ENCODE measurements at places on chromosomes 3 and 15. TPM values are rescaled to one million over a fixed set of nuclear protein-coding genes. Genes with fewer than 3 reads are reported as not detected.

DNA sequence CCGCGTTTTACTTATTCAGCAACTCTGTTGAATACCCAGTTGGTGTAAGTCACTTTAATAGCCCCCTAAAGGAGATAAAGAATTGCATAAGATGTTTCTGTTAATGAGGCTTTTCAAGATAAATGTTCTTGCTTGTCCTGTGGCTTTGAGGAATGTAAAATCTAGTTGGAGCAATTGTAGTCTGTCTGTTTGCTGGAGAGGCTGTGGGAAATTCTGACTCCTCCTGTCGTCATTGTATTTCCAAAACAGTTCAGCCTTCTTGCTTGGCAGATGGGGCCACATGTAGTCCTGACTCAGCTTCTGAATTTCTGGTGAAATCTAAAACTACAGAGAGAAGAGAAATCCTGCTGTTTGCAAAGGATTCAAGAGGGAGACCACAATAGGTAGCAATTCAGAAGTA lies 114.4 kb downstream of the RYR3 start:
- no peak for DNase-seq

GRCh38 chr3:150913133-150913922 lies 8.1 kb upstream of the MINDY4B start:
- DNase-seq = no peak

- DNase-seq = peak; percentile 89
Observed at GRCh38 chr15:67967871-67968431, 86.2 kb upstream of the PIAS1 start.

DNA sequence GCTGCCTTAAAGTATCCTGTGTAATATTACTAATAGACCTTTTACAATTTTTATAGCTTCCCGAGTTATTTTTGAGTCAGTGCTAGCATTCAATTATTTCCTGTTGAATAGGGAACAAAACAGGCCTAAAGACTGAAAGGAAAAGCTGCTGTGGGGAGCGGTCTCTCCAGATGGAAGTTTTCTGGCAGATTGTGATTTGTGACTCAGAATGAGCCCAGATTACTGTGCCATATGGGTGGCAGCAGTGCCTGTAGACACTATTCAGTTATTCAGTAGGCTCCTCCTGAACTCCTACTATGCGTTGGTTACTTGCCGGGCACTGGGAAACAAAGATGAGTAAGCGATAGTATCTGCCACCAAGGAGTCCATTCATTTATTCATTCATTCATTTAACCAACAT lies 211.8 kb downstream of the CHST2 start:
- DNase-seq = no peak

- no peak for DNase-seq
Observed at GRCh38 chr3:41137686-41138111, 61.6 kb upstream of the CTNNB1 start.

GRCh38 chr15:80275961-80276360 lies 23.9 kb upstream of the CTXND1 start:
- DNase-seq = no peak

GRCh38 chr3:188348435-188349244 lies 194.7 kb downstream of the LPP start:
- peak; percentile 88 for DNase-seq

Gene SH3GL3
- 0.48 TPM for total RNA-seq

Gene PTX3
- total RNA-seq = 68.2 TPM

Gene TM4SF18
- total RNA-seq = 3.1 TPM

Gene CRABP1
- total RNA-seq = not detected

Gene GPR149
- not detected for total RNA-seq
